Stimulated activated CD8-positive, alpha-beta memory T cell treated with anti-CD3 and anti-CD28 coated beads, Interleukin-7, amount 100 ng/mL, for 1 hour (primary cell): ENCODE measurements at places on chromosomes 11 and 22.

DNA sequence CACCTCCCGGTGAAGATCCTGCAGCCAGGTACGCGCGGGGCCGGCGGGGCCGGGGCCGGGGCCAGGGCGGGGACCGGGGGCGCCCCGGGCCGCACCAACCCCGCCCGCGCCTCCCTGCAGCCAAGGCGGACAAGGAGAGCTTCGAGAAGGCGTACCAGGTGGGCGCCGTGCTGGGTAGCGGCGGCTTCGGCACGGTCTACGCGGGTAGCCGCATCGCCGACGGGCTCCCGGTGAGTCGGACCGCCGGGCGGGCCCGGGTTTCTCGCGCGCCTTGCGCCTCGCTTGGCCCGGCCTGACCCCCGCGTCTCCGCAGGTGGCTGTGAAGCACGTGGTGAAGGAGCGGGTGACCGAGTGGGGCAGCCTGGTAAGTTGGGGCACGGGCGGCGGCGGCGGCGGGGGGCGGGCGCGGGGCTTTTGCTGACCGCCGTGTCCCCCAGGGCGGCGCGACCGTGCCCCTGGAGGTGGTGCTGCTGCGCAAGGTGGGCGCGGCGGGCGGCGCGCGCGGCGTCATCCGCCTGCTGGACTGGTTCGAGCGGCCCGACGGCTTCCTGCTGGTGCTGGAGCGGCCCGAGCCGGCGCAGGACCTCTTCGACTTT is 531 bp downstream of the PIM3 start:
- DNase-seq, result no peak

GRCh38 chr22:45418056-45418769 is 4.7 kb downstream of the RIBC2 start:
- no peak for DNase-seq

GRCh38 chr11:12694183-12694531 is 19.9 kb downstream of the TEAD1 start:
- no peak for DNase-seq

DNA sequence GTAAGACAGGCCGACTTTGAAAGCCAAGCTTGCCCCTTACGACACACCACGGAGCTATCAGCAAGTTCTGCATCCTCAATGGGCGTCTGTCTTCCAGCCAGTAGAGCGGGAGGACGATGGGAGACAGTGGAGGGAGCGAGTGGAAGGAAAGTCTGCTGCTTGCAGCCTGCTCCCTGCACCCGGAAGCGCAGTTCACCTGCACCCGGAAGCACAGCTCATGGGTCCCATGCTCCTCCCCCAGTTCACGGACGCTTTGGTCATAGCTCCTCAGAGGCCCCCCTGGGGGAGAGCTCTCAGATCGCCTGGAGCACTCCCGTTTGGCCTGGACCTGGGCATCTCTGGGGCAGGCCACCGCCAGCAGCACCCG is 51.3 kb downstream of the FBLN1 start:
- no peak for DNase-seq

GRCh38 chr11:20364341-20364792 is 853 bp downstream of the HTATIP2 start:
- no peak for DNase-seq
